Stimulated activated CD4-positive, alpha-beta T cell treated with anti-CD3 and anti-CD28 coated beads, TNF-alpha, amount 100 ng/mL, for 4 hours (primary cell): ENCODE measurements at places on chromosomes 3 and 15.
A peak's percentile ranks its signal among the peaks of the same experiment; 100 is the strongest.

GRCh38 chr15:37077623-37078351 lies 22.6 kb downstream of the MEIS2 start:
- no peak for DNase-seq

DNA sequence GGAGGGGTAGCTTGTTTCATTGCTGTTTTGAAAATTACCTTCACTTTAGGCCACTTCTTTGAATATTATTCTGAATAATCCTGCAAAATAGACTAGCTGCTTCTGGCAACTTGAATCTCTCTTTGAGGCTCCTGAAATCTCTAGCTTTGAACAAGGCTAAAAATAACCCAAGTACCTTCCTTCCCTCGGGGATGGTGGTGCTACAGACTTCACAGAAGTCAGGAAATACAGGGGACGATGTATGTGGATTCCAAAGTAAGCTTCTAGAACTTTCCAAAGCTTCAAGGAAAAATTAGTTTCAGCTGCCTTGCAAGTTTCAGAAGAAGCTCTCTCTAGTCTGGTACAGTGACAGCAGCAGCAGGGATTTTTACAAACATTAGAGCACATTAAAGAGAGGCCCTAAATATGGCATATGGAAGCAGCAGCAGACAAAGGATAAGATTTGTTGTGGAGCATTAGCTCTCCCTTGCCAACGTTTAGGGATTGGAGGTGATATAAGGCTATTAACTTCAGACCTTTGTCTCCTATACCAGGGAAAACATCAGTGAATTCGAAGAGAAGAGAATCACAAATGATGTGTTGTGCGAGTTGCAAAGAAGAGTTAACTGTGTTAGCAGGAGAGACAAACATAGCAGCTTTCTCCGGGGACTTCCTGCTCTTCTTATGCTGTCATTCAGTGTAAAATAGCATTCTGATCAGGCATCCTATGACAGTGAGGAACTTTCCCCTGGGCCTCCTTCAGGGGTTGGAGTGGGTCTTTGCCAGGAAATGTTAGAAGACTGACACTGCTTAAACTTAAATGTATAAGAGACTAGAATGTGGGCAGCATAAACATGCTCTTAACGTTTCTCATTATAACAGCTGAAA lies 783.0 kb upstream of the ARPP21 start:
- no peak for DNase-seq

- DNase-seq = no peak
Observed at GRCh38 chr3:177041730-177042551, 155.3 kb downstream of the TBL1XR1 start.

GRCh38 chr3:89889386-89889785 lies 782.0 kb downstream of the EPHA3 start:
- DNase-seq = no peak

DNA sequence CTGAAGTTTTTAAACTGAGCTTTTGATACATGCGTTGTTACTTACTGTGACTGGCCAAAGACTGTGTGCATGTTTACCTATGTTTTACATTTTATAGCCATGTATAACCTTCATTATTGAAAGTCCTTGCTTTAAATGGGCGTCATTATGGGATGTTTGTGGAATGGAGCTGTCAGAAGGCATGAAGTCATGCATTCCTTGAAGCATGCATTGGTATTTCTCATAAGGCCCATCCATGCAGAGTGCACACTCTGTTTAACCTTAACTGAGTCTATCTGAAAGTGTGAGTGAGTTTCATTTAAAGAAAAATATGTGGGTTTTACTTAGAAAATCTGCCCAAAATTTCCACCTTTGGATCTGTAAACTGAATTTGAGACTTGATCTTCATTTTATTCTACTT lies 51.1 kb downstream of the PSMD6 start:
- DNase-seq = no peak

GRCh38 chr15:31264559-31265089 lies 62.0 kb upstream of the KLF13 start:
- DNase-seq = no peak

DNA sequence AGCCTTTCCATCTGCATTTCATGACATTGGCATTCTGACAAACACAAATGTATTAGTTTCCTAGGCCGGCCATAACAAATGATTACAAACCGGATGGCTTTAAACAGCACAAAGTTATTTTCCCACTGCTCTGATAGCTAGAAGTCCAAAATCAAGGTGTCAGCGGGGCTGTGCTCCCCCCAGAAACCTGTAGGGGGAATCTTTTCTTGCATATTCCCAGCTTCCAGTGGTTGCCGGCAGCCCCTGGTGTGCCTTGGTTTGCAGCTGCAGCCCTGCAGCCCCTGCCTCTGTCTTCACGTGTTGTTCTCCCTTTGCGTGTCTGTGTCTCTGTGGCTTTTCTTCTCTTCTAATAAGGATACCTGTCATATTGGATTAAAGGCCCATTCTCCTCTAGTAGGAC lies 79.0 kb upstream of the CDV3 start:
- DNase-seq = no peak

DNA sequence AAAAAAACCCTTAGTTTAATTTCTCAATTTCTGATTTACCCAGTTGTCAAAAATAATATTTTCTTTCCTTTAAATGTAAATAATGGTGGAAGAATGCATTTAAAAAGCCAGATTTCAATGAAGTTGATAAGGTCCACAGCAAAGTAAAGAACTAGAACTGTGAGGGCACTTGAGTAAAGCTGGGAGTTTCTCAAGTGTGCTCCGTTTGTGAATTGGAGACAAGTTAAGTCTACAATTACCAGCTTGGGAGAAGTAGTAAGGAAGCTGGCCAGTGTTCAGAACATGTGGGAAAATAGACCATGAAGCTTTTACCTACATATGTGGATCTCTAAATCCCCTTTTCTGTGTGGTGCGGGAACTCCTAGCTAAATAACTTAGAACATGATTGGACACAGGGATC lies 239.4 kb downstream of the OXSM start:
- no peak for DNase-seq

DNA sequence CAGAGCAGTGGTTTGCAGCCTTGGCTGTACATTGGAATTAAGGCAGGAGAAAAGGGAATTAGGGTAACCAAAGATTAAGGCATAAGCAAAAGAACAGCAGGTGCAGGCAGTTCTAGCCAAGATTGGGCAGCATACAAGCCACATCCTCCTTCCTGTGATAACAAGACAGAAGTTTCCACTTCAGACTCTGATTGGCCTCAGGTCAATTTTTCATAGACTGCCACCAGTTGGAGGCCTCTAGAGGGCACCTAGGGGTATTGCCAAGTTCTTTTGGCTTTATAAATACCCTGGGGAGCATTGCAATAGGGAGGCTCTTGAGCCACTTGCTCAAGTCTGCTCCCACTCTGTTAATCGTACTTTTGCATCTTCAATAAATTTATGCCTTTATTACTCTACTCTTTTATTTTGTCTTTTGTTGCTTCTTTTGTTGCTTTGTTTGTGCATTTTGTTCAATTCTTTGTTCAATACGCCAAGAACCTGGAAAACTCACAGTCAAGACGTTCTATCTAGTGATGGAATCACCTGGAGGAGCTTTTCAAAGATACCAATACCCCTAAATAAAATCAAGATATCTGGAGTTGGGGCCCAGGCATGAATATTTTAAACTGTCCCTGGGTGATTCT lies 32.2 kb upstream of the FMN1 start:
- no peak for DNase-seq

DNA sequence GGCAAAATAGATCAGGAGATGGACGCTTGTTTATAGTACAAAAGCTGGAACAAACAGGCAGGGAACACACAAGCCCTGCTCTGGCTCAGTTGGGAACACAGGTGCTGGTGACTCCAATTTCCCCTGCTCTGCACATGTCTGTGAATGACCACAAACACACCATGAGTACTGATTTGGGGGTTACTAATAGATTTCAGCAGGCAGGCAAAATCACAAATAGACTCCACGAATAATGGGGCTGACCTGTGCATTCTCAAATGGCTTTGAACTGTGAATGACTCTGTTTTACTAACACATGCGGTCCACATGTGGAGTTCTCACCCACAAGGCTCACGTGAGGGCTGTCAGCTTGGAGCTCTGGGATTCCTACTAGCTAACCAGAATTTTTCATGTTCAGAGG lies 3.9 kb downstream of the RTP3 start:
- no peak for DNase-seq

GRCh38 chr3:144011251-144011799 lies 39.7 kb downstream of the DIPK2A start:
- DNase-seq = no peak

DNA sequence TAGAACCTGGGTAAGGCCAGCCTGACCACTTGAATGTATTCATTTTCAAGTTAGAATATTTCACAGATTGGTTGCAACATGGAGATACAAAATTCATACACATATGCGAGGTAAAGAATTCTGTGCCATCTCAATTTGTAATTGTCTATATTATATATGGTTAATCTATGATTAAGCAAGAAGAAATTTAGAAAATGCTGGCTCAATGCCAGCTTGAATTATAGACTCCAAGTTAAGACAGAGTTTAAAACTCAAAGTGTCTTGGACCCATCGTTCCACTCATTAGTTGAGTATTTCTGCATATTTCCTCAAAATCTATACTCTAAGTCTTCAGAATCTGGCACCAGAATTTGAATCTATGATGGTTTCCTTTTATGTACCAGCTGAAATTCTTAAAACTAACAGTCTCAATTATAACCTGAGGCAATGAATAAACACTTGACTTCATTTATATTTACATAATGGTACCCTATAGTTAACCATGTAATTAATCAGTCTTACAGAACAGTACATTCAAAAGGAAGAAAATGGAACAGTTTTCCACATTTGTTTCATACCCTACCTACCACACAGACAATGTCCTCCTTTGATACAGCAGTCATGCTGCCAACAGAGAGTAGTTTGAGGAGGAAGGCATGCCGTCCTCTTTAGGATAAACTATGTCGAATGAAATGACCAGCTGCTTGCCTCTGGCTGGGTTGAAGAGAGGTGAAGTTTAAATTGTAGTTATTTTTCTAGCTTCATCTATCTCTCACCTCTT lies 95.7 kb downstream of the CD47 start:
- DNase-seq = no peak

GRCh38 chr15:82030176-82030575 lies 15.6 kb downstream of the MEX3B start:
- DNase-seq = no peak

DNA sequence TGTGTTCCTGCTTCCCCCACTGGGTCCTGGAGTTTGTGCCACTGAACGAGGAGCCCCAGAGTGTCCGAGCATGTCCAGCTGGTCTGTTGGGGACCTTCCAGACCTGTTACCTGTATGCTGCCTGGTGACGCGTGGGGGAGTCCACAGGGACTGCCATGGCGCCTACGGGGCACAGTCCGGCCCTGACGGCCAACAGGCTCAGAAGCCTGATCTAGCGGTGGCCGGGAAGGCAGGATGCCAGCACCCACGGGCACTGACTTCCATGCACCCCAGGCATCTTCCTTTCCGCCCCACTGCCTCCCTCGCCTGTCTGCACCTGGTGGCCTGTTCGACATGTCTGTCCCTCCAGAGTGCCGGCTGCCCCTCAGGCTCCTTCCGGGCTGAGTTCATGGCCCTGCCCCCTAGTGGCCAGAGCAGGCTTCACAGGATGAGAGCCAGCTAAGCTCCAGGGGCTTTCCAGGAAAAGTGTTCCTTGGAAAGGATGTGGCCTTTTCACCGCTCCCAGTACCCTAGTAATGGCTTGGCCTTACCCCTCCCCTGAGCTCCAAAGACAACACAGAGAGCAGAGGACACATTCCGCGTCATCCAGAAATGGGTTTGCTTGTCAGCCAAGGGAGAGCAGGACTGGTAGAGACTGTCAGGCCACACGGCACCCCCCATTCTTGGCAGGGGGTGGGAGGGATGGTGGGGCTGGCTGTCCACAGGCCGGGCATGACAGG lies 35.7 kb downstream of the NGRN start:
- peak; percentile 30 for DNase-seq

DNA sequence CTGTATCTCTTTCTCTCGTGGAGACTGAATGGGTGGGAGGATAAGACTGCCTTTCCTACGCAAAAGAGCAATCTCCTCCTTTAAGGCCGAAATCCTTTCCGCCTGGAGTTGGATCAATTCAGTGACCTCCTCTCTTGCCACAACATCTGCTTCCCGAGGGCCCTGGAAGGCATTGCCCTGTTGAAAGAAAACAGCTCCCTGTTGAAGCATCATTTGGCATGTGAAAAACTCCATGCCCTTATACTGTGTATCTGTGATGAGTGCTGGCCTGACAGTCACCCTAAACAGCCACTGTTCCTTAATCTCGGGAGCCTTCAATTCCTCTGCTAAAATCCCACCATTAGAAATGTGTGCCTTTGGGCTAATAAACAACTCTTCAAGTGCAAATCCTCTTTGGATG lies 80.2 kb downstream of the BOC start:
- DNase-seq = no peak

GRCh38 chr3:177776661-177777101 lies 579.4 kb upstream of the TBL1XR1 start:
- no peak for DNase-seq

GRCh38 chr3:38567498-38567897 lies 71.4 kb downstream of the EXOG start:
- DNase-seq = no peak

DNA sequence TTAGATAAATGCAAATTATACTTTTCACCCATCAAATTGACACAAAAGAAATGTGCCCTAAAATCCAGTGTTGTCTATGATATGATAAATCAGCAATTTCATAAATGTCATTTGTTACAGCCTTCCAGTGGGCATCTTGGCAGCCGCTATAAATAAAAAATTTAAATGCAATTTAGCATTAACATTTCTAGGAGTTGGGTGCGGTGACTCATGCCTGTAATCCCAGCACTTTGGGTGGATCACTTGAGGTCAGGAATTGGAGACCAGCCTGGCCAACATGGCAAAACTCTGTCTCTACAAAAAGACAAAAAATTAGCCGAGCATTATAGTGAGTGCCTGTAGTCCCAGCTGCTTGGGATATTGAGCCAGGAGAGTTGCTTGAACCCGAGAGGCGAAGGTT lies 65.9 kb upstream of the POMGNT2 start:
- DNase-seq = no peak

GRCh38 chr3:121821421-121822199 lies 13.2 kb downstream of the IQCB1 start:
- DNase-seq = no peak

DNA sequence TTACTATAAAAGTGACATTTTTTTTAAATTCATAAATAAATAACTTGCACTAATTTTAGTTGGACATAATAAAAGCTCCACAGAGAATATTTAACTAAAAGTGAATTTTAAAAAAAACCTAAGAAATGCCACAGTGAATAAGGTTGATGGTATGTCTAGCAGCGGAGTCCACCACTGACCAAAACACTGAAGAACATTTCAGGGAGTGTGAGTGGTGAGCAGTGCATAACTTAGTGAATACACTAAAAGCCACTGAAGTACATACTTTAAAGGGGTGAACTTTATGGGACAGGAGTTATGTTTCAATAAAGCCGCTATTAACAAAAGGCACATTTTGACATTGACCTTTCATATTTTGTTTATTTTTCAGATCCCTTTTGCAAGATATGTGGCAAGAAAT lies 32.3 kb downstream of the SRP14 start:
- DNase-seq = no peak
